ENCODE measurements at places on chromosomes 6 and 20.

GRCh38 chr6:79610306-79611009, 20.7 kb upstream of the SH3BGRL2 start:
- DNase-seq: no peak

DNA sequence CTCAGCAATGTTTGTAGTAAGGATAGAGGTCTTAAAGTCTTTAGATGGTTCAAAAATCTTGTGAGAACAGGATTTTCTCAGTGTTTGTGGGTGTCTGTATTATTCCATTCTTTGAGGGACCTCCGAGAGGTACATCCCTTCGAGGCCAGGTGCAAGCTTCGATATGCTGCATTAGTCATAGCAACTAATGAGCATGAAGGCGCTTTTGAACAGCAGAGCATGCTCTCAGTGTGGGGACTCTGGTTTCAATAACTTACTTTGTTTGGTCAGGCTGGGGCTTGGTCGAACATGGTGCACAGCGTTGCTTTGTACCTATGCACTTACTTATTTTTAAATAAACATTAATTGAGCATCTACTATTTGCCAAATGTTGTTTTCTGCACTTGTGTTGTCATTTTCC, 297.9 kb downstream of the CLIC5 start:
- DNase-seq: no peak

GRCh38 chr6:129359811-129360681, 349.9 kb downstream of the ARHGAP18 start:
- no peak for DNase-seq

DNA sequence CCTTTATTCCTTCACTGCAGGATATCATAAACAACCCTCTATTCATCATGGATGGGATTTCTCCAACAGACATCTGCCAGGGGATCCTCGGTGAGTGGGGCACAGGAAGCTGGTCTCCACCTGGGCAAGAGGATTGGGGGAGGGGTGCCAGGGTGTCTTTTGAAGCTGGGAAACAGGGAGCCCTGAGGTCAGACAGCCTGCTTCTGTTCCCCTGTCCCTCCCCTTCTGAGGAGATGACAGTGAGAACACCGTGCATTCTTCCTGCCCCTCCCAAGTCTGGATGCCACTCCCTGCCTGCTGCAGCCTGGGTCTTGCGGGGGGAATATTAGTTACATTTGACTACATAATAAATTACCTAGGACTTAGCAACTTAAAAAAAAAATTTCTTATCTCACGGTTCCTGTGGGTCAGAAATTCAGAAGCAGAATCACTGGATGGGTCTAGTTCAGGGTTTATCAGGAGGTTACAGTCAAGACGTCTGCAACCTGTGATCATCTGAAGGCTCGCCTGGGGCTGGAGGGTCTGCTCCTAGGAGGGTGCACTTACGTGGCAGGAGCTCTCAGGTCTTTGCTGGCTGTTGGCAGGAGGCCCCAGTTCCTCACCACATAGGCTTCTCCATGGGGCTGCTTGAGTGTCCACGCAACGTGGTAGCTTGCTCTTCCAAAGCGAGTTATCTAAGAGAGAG, 11.4 kb downstream of the CAPN11 start:
- no peak for DNase-seq

DNA sequence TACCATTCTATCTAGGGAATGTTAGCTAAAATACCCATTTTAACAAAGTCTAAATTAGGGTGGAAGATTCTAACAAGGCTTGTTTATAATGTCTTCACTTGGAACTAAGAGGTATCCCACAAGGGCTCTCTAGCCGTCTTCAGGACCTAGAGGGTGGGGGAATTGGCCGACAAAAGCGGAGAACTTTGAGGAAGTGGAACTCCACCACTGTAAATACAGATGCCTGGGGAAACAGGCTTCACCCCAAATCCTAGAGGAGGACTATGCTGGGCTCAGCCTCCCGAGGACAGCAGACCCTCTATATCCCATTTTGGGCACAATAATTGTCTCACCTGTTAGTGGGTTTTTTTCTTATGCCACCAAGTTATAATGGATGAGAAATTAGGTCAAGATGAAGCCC, 58.0 kb upstream of the TFB1M start:
- DNase-seq: no peak

DNA sequence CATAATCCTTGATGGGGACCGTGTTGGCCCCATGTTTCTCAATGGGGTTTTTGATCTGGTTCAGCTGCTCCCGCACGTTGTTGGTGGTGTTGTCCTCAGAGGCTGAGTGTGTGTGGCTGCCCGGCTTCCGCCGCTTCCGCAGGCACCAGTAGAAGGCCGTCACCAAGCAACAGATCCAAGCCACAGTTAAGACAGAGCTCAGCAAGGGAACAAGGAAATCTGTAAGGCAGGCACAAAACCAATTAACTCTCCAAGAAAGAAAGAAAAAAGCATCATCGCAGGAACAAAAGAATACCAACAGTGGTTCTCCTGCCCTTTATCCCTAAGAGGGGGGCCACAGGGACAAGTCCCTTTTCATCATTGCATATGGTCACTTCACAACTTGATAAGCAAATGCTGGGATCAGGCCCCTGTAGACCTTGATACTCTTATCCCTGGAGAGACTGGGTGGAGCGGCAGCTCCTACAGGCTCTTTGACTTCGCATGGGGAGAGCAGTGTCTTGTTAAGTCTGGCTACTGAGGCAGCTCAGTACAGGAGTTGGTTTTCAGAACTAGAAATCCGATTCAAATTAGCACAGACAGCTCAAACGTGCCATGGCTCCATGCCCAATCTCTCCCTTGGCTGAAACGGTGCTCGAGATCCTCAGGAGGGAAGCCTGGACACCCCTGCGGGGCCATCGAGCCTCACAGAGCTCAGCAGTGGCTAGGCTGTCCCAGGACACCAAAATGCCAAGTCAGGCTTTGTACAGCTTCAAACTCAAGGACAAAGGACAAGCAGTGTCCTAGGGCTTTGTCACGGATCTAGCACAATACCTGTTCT, 33.9 kb downstream of the JAG1 start:
- no peak for DNase-seq

DNA sequence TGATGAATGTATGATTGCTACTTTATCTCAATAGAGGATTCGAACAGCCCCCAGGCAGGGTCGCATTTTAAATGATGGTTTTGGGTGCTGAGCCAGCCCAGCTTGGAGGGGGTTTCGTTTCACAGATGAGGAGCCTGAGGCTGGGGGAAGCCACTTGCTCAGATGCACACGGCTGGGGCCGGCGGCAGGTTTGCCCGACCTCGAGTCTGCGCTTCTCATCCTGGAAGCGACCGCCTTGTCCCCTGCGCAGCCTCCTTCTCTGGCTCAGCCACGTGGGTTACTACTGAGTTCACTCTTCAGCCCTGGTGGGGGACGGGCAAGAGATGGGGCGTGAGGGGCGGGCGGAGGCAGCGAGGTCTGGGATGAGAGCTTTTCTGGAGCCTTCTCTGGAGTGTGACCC, 25.3 kb downstream of the NTSR1 start:
- DNase-seq: no peak

Measured in AML-193 (cell line).